ENCODE measurements at places on chromosomes 1 and 21.
A peak's percentile ranks its signal among the peaks of the same experiment; 100 is the strongest.

DNA sequence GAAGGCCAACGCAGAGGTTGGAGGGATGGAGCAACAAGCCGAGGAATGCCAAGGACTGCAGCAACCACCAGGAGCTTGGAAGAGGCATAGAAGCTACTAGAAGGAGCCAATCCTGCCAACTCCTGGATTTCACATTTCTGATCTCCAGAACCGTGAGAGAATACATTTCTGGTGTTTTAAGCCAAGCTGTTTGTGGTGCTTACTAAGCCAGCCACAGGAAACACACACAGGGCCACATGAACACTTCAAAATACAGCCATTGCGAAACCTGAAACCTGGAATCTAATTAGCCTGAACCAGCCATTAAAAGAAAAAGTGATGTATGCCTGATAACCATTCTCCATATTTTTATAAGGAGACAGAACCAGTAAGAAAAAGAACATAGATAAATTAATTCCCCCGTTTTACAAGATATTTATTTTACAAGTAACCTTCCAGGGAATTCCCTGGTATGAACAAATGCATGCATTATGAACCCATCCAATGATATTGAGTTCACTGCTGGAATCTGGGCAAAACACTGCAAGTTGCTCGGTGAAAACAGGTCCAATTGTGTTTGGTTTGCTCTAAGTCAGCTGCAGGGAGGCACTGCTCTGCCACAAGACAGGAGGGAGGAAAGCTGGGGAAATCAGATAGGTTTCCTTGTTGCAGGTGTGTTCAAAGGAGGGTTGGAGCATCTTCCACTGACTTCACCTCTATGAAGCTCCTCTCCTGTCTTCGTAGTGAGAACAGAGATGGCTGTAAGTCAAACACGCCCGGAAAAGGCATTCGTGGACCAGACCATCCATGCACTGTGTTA is 70.2 kb downstream of the ETS2 start:
- peak; percentile 52 for DNase-seq

GRCh38 chr1:52913014-52913413 is 8.5 kb downstream of the ECHDC2 start:
- no peak for DNase-seq

- no peak for DNase-seq
Observed at GRCh38 chr1:204450461-204451257, 39.0 kb upstream of the PPP1R15B start.

GRCh38 chr1:182122256-182122912 is 60.9 kb upstream of the ZNF648 start:
- no peak for DNase-seq

GRCh38 chr1:213759359-213760181 is 228.2 kb upstream of the PROX1 start:
- no peak for DNase-seq

- DNase-seq, result no peak
Observed at GRCh38 chr1:201377611-201378092, at the start of gene TNNT2. TSS of gene TNNT2 (minus strand) at chr1:201377680. CDS start at chr1:201373254, 4,426 bp downstream.

- DNase-seq, result no peak
Observed at GRCh38 chr1:170309389-170310013, 163.7 kb downstream of the NTMT2 start.

DNA sequence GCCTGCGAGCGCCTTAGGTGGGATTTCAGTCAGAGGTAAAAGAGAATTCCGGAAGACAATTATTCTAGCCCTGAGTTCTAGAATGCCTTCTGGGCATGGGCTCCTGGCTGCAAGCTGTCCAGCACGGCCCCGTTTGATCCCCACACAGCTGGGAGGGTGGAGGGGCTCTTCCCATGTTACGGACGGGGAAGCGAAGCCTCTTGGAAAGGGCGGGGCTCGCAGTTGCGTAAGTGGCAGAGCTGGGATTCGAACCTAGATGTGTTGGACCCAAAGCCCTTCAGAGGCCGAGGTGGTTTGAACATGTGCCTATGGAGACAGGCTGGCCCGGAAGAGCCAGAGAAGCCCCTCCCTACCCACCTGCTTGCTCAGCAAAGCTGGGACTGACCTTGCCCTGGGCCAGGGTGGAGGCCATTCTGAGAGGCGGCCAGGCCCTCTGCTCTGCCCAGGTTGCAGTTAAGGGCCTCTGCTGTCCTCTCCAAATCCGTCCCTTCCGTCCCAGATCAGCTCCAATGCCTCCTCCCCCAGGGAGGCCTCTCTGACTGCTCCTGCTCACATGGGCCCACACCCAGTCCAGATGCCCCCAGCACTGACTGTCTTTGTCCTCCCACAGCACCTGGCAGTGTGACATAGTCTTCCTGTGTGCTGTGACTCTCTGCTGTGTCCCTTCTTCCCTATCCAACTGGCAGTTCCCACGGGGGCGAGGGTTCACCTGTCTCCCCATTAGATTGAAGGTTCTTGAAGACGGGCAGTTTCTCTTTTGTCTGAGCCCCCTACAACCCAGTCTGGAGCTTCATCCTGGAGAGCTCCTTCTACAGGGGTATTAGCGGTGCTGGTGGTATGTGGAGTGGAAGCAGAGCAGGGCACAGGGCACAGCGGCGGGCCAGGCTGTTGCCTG is 1.2 kb upstream of the HSPB7 start:
- DNase-seq, result no peak

DNA sequence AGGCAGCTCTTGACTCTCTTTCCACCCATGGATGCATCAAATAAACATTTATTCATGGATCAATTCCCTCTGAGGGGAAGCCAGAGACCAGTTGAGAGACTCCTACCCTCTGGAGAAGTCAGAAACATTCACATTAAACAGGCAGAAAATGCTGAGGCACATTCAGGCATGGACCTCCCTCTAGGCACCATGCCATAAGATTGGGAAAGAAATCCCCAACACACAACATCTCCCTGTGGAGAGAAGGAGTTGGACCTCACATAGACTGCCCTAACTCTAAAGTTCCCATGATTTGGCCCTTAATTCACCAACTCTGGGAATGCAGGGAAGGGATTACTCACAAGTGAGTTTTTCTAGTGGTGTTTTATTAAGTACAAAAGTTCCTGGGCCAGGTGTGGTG is 415.3 kb upstream of the C1orf87 start:
- DNase-seq, result no peak

DNA sequence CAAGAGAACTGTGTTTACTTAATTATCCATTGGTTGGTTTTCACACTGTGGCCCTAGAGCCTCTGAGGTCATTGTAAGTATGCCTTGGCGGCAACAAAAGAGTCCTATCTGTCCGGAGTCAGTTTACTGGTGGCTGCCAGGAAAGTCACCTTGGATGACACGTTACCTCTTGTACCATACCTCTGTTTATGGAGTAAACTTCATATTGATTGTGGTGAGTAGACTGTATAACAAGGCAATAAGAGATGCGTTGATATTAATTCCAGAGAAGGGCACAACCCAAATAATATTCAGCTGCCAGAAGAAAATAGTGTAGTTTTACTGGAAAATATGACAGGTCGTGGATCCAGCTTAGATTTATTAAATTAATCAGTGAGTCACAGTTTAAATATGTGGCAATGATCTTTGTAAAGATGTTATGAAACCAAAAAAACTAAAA is 20.4 kb upstream of the KIF14 start:
- DNase-seq, result no peak

- no peak for DNase-seq
Observed at GRCh38 chr1:109188781-109189180, 24.9 kb upstream of the SARS1 start.

GRCh38 chr1:35442734-35443133 is 114.5 kb downstream of the KIAA0319L start:
- DNase-seq, result no peak

GRCh38 chr1:17676387-17677060 is 78.6 kb upstream of the ACTL8 start:
- no peak for DNase-seq

GRCh38 chr1:162633081-162633762 is 958 bp downstream of the DDR2 start:
- no peak for DNase-seq

- DNase-seq, result no peak
Observed at GRCh38 chr1:219276049-219276738, 102.5 kb downstream of the LYPLAL1 start.

- DNase-seq, result peak; percentile 41
Observed at GRCh38 chr1:29033829-29034466, 89.8 kb downstream of the TMEM200B start.

- no peak for DNase-seq
Observed at GRCh38 chr1:113692342-113692741, 66.9 kb downstream of the PHTF1 start.

- DNase-seq, result no peak
Observed at GRCh38 chr21:30838536-30838935, 9.0 kb upstream of the KRTAP7-1 start.

- DNase-seq, result no peak
Observed at GRCh38 chr1:1554926-1555915, 14.8 kb upstream of the TMEM240 start.

DNA sequence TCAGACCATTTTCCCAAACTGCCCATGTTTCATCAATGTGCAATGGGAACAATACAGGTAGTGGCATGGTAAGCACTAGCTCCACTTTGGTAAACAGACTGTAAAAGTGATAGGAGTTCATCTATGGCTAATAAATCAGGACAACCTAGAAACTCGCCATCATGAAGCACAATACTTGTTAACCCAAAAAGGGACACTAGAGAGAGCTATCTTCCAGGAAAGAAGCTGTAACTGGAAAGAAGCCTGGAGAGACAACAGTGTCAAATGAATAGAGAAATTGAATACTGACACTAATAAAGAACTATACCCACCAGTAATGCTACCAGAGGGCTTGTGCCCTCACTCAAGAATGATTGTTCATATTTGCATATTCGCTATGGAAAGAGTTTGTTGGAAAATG is 164.7 kb upstream of the RGS18 start:
- peak; percentile 56 for DNase-seq

- no peak for DNase-seq
Observed at GRCh38 chr1:224433041-224433691, 1.4 kb downstream of the WDR26 start.

DNA sequence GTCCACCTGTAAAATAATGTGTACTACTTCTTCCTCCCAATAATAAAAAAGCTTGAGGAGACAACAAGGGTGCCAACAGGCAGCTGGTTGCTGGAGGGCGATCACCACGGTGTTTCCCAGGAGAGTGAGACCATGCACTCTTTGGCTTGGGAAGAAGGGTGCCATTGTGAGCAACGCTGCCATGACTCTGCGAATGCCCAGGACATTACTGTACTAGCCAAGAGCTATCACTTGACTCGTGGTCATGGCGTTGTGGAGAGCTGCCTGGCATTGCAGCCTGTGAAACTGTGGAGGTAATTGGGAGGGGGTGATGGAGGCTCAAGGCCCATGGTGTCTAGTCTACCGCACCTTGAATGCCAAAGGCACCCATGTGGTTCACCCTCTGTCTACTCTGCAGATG is 14.6 kb upstream of the PRMT2 start:
- DNase-seq, result no peak

DNA sequence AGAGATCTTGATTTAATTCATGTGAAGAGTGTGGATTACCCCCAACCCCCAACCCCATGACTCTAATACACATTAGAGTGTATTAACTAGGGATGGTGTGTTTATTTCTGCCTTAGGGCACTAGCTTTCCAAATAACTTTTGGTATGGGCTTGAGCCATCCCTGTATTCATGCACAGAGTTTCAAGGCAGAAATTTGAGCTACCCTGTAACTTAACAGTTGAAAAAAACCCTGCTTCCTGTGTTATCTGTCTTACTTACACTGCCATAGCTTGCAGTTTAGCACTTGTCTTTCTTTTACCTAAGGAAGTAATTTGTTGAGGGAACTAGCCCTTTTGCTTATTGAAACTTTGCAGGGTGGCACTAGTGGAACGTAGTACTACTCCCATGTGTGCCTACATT is 6.3 kb downstream of the SRSF11 start:
- no peak for DNase-seq

- peak; percentile 2 for DNase-seq
Observed at GRCh38 chr1:13228343-13228781, 2.4 kb upstream of the PRAMEF18 start.

DNA sequence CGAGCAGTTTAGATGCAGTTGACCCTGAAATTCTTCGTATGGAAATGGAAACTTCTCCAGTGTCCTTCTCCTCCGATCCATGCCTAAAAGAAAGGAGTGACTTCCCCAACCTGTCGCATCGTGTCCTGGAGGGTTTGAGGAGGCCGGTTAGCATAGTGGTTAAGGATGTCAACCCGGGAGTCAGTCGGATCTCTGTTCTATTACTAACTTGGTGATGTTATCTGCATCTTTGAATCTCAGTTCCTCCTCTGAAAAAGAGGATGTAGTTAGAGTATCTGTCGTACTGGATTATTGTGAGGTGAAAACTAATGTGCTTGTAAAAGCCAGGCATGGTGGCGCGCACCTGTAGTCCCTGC is 684 bp downstream of the ZBTB8B start:
- DNase-seq, result peak; percentile 4

GRCh38 chr1:99538618-99538956 is 107.3 kb upstream of the PALMD start:
- DNase-seq, result no peak

DNA sequence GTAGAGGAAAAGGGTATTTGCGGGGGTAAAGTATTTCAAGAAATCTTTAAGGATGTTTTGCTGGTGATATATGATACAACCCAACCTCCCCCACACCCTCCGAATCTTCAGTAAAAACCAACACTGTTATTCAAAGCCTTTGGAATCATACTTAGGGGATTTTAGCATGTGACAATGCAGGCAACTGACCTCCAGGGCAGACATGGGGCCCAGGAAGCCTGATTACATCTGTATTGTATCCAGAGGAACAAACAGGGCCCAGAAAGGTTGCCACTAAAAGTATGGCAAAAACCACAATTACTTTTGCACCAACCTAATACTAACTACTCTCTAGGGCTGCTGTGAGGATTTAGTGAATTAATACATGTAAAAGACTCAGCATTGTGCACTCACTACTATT is 43.9 kb upstream of the CNN3 start:
- DNase-seq, result no peak

DNA sequence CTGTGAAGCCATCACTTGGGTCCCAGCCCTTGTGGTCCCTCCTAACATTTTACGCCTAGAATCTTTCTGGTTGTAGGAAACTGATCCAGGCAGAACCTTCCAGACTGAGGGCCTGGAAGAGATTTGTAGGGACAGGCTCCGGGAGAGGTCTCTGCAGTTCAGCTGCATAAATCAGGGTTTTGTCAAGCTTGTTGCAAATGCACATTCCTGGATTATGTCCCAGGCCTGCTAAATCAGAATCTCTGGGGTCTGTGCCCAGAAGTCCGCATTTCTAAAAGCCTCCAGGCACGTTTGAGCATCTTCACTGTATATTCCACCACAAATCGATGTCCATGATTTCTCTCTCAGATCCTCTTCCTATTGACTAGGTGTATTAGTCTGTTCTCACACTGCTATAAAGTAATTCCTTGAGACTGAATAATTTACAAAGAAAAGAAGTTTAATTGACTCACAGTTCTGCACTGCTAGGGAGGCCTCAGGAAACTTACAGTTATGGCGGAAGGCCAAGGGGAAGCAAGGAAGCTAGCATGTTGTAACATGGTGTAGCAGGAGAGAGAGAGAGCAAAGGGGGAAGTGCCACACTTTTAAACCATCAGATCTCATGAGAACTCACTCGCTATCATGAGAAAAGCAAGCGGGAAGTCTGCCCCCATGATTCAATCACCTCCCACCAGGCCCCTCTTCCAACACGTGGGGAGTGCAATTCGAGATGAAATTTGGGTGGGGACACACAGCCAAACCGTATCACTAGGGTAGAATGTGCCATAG is 1.2 kb upstream of the FHAD1 start:
- DNase-seq, result peak; percentile 18

Measured in AML-193 (cell line).